ENCODE measurements at places on chromosomes 3 and 15.
A peak's percentile ranks its signal among the peaks of the same experiment; 100 is the strongest.

DNA sequence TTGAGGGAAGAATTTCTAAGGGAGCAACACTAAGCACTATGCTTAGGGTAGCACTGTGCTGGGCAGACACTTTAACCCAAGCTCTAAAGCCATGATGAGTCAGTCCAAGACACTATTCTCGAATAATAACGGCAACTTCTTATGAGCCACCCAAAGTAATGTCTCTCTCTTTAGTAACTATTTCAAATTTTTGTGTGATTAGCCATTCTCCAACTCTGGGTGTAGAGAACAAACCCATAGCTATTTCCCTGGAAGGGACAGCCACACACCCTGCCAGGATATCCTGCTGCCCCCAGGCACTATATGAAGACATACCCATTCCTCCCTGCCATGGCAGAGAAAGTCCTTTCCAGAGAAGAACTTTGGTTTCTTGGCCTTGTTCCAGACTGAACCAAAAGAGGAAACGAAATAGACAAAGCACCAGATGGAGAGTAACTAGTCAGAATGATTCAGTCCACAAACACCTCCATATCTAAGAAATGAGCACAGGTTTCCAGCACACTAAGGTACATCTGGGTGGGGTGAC is 384.9 kb upstream of the THBS1 start:
- DNase-seq: no peak

DNA sequence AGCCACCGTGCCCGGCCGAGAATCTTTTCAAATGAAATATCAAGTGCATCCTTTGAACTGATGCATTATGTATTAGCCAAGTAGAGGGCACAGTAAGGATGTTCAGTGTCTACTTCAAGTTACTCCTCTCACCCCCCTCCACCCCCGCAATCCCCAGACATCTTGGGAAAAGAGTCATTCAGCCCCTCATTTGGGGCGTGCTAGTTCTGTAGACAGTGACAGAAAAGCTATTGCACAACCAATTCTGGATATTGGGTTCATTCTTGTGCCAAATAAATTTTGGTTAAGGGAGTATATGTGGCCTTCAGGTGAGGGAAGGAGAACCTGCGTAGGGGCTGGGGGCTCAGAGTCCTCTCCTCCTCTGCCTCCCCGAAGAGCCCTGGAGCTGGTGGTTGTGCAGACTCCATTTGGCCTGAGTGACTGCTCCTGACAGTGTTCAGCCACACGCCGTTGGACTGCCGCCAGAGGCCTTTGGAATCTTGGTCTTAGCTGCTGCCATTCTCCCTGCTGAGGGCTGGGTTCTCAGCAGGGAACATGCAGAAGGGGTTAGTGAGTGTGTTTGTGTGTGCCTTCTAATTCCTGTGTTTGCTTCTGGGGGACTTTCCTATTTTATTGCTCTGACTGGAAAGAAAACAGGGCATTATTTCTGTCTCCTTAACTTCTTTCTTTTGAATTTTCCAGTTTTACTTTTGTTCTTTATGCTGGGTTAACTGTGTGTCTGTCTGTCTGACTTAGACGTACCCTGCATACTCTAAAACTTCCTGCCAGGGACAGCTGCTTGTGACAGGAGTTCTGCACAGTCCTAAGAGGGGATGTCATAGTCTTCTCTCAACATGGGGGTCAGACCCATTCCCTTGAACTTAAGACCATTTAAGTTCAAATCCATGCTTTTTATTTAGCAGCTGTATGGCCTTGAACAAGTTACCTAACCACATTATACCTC is 21.0 kb downstream of the RARB start:
- DNase-seq: no peak

DNA sequence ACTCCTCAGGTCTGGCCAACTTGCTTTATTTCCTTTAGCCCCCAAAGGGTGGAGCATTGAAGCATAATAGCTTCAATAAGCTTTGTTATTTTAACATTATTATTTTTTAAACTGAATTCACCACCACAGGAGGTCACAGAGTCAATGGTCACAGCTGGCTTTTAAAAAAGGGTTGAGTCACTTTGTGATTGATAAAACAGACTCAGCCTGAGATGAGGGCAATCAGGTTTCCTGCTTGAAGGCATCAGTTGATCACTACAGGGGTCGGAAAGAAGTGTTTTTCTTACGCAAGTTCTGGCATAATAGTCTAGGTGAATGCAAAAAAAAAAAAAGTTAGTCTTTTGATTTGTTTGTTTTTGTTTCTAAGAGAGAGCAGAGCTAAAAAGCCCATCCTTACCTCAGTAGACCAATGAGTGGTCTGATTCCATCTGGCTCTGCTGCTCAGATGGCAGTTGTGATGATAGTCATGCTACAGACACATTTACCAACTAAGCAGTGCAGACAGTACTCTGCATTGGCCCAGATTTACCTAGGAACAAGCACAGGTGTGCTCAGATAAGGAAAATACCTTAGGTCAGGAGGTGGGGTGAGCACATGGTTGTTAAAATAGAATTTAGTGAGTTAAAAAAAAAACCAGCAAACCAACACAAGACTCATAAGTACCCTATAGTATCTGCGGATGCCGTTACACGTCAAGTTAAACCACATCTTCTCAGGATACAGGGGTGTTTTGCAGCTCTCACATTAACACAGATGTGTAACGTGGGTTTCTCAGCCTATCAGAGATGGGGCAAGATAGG is 22.6 kb downstream of the ZNF80 start:
- no peak for DNase-seq

- DNase-seq: no peak
Measured at GRCh38 chr15:100722551-100723314, 120.3 kb downstream of the ASB7 start.

DNA sequence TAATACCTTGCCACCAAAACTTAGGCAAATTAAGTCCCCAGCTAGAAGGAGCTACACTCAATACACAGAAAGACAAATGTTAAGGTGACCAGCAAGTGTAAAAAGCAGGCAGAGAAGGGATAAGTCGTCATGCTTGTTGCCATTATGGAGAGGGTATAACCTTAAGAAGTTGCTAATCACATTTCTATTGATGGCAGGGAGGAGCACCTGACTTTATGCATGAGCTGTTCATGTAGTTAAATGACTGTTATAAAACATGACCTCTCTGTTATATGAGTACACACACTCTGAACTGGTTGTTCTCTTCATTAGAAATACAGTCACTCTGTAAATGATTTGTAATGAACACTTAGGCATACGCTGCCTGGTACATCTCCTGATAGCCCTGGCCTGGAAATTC is 6.6 kb upstream of the CCNL1 start:
- DNase-seq: no peak

DNA sequence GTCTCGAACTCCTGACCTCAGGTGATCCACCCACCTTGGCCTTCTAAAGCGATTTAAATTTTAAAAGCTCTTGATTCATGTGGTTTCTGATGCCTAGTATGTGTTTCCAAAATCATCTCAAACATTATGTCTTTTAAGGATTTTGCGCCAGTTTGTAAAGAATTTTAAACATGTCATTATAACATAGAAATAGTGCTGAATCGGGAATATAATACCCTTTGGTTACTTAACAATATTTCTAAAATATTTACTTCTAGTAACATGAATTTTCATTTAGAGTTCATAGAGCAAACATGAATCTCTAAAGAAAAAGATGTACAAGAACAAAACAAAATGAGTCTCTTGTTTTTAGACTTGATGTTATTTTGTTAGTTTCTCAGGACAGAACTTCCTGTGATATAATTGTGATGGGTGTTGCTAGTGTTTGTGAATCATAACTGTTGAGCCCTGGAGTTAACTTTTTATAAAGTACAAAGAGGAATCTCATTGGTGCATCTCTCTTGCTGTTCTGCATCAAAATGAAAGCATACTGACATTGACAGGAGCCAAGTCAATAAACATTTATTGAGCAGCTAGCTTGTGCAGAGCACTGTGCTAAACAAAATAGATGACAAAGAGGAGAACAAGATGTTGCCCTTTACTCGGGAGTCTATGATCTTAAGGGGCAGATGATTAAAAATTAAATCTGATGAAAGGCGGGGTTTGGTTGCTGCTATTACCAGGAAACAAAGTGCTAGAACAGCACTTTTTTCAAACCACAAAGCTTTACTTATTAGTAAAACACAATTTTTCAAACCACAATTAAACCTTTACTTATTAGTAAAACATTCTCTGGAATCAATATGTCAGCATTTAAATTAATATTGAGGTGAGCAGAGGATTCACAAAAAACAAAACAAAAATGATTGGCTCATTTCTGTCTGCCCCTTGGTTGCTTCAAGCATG is 73.4 kb downstream of the MME start:
- DNase-seq: no peak

DNA sequence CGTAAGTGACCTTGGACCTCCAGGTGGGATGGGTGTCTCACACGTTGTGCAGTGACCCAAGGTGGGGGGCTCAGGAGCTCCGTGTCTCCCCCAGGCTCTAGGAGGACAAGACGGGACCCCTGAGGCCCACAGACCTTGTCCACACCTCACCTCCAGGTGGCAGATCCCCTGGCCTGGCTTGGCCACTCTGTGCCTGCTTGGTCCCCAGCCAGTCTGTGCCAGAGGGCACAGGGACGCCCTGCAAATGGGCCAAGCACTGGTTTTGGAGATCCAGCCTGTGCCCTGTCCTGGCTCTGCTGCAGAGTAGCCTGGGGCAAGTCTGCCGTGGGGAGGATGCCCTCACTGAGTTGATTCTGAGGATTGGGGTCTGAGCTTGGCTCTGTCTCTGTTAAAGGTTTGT is 14.0 kb downstream of the SLC6A6 start:
- DNase-seq: no peak

DNA sequence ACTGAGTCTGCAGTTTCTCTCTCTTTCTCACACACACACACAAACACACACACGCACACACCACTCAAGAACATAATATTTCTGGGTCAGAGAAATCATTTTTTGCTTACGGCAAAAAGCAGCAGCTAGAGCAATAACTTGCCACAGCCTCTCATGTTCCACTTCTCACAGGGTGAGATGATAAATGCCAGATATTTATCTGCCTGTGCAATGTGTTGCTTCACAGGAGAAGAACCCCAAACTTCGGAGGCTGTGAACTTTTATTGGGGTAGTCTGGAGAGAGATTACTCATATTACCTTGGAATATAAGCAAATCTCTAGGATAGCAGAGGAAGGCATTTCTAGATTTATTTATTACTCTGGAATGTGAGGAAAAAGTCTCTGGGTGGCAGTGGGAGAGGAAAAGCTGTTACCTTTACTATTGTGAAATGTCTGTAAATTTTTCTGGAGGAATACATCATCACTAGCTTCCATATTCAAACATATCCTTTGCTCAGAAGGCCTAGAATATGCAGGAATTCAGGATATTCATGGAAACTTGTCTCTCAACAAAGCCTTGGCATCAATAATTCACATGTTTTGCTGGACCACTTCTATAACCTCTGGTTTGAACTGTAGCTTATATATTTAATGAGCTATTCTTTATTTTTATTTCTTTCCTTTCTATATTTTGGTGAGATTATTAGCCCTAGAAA is 369.2 kb downstream of the NSUN3 start:
- DNase-seq: no peak

DNA sequence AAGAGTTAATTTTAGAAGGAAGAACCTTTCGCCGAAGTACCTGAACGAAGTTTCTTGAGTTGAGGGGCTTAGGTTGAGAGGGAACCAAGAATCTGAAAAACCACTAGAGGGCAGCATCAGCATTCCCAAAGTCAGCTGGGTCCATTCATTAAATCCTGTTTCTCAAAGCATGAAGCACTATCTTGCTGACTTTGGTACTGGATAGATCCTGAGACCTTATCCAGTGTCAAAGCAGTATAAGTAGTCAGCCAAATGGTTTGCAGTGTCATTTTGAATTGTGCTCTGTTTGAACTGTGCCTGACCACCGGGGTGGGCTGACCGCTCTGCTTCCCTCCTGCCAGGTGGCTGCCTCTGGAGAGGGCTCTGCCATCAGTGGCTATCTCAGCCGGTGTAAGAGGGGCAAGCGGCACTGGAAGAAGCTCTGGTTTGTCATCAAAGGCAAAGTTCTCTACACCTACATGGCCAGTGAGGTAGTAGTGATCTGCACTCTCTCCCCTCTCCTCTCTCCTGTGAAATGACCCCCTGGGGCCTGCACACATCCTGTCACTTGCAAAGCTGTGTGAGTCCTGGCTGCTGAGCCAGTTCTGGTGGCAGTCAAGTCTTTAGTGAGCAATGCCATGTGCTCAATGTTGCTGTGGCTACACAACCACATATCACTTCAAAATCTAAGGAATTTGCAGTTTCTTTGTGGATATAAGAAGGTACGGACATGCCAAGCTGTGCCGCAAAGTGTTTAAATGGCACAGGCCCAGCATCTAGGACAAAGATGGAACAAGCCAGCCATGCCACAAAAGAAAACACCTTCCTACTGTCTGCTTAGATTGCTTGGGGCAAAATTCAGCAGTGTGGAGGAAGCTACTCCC is 21.4 kb upstream of the NR2C2 start:
- DNase-seq: no peak

GRCh38 chr15:77543159-77543882 is 89.4 kb downstream of the LINGO1 start:
- DNase-seq: peak; percentile 76

DNA sequence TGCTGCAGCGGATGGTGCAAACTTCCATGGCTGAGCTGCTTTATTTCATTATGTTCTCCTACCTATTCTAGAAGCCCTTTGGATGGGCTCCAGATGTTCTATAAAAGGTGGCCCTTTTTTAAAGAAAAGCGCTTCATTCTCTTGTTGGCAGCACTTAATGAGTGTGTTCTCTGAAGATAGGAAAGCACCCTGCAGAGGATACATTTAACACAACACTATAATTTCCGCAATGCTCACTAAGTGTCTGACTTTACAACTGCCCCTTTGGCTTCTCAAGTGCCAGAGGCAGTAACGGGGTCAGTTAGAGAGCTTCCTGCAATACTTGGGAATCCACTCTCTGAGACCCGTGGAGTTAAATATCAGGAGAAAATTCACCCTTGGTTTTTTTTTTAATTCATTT is 88.1 kb downstream of the MDFIC2 start:
- no peak for DNase-seq

GRCh38 chr3:160473978-160474377 is 24.4 kb upstream of the TRIM59 start:
- DNase-seq: no peak

DNA sequence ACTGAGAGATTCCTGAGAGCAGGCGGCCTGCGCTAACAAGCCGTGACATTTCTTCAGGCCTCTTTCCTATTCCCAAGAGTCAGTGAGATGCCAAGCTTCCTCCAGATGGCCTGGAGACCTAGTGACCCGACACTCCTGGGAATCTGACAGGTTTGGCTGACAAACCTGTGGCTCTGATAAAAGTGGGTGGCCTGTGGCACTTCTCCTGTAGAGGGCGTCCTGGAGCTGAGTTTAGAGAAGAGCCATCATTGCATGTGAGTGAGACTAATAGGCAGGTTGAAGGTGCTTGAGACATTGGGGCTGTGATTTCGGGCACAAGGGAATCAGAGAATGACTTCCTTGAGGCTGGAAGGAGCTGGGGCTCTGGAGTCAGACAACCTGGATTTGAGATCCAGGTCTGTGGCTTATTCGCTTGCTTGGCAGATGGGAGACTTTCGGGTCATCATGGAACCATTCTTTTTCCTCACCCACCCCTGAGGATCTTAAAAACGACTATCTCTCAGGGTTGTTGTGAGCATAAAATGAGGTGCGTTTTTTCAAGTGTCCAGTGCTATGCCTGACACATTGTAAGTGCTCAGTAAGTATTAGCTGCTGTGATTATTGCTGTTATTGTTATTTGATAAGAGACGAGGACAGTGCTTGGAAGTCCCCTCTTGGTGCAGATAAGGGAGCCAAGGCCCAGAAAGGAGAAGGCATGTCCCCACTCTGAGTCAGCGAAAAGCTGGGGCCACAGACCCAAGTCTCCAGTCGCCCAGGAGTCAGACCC is 77.2 kb downstream of the SCN10A start:
- no peak for DNase-seq

- no peak for DNase-seq
Measured at GRCh38 chr3:169091196-169091823, 572.2 kb downstream of the MECOM start.

All from activated CD8-positive, alpha-beta memory T cell treated with anti-CD3 and anti-CD28 coated beads, Interleukin-2, amount 50 U/mL, for 4 hours (primary cell).